ENCODE measurements at places on chromosomes 1 and 21. TPM values are rescaled to one million over a fixed set of nuclear protein-coding genes. Genes with fewer than 3 reads are reported as not detected.

DNA sequence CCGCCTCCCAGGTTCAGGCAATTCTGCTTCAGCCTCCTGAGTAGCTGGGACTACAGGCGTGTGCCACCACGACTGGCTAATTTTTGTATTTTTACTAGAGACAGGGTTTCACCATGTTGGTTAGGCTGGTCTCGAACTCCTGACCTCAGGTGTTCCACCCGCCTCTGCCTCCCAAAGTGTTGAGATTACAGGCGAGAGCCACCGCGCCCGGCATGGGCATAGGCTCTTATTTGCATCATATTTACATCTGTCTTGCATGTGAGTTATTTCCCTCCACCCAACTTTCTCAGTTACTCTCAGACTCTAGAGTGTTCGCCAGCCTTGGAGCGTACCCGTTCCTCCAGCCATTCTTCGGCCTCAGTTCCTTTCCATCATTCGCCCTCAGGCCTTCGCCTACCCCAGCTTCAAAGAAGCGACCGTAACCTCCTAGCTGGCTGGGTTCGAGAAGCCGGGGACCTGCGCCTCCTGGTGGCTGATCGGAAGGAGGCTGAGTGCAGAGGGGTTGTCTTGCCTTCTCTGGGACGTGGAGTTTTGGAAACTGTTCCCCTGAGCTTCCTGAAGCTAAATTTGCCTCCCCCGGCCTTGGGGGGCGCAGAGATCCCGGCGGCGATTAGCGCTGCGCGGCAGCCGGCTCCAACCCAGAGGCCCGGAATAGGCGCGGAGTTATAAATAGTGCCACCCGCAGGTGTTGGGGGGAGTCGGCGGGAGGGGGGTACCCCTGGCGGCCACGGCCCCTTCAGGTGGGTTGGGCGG is 3.6 kb upstream of the ZBTB7B start:
- peak; percentile 87 for DNase-seq

DNA sequence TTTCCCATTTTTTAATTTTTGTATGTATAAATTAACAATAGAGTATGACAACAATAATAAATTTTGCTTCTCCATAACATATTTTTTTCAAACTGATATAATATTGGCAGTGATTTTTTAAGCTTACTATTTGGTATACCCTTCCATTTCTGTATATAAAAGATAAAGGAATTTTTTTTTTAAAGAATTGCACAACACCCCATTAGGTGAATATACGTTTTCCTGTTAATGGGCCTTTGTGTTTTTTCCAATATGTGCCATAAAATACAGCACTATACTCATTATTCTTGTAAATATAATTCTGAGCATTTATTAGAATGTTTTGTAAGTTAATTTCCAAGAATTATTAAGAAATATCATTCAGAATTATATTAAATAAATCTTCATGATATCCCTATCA is 515.2 kb upstream of the RGS18 start:
- DNase-seq: no peak

- no peak for DNase-seq
These were observed 25.9 kb upstream of the RAP1A start for GRCh38 chr1:111593403-111594305.

- no peak for DNase-seq
These were observed 11.8 kb upstream of the SRM start for GRCh38 chr1:11071463-11072215.

DNA sequence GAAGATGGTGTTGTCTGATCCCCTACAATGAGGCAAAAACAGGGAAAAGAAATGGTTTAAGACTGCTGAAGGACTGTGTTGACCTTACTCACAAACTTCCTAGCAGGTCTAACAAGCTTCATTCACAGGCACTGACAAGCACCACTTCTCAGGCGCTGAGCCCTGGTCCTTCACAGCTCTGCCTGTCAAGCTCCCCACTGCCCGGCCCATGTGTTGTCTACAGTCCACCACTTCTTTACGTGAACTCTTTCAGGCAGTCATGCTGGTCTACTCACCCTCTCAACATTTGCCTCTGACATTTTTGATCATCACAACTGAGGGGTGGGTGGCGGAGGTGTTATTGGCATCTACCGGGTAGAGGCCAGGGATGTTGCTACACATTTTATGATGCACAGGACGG is 40.7 kb upstream of the MYBPHL start:
- no peak for DNase-seq

GRCh38 chr1:224510880-224511645 is 76.5 kb upstream of the WDR26 start:
- no peak for DNase-seq

GRCh38 chr21:23624281-23624680 is 1983.0 kb downstream of the MRPL39 start:
- DNase-seq: no peak

DNA sequence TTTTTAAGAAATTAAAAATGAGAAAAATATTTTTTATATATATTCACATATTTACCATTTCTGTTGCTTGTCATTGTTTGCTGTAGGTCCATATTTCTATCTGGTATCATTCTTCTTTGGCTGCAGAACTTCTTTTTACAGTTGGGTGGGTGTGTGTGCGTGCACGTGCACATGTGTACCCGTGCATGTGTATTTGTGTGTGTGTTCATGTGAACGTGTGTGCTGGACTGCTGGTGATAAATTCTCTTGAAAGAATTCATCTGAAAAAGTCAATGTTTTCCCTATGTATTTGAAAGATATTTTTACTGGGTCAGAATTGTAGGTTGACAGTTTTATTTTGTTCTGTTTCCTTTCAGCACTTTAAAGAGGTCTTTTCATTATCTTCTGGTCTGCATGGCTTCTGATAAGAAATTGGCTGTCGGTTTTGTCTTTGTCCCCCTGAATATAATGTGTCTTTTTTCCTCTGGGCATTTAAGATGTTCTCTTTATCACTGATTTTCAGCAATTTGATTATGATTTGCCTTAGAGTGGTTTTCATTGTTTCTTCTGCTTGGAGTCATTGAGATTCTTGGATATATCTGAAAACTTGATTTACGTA is 34.5 kb upstream of the DPH5 start:
- DNase-seq: no peak

- no peak for DNase-seq
These were observed 371.6 kb upstream of the RUNX1 start for GRCh38 chr21:35420656-35421055.

KIF26B gene
- total RNA-seq: not detected

OR2T2 gene
- total RNA-seq: not detected

FCAMR gene
- not detected for total RNA-seq

- no peak for DNase-seq
These were observed 52.7 kb downstream of the TGFB2 start for GRCh38 chr1:218397752-218398339.

- DNase-seq: no peak
These were observed 22.7 kb downstream of the WDTC1 start for GRCh38 chr1:27257155-27257554.

VWA1 gene
- total RNA-seq: 0.69 TPM

DNA sequence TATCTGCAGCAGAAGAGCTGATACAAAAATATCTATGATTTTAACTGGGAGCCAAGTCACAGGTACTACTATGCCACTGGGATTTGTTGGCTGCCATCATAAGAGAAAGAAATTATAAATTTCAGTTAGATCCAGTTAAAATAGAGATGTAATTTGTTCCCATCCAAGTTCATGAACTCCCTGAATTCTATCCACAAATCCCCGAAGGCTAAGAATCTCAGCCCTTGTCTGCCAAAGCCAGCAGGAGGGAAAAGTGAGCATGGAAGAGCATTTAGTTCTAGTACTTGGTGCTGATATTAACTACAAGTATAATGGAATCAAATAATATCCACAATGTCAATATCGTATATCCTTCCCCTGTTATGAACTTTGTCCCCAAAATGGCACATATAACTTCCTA is 801.1 kb upstream of the CXADR start:
- DNase-seq: no peak

- DNase-seq: no peak
These were observed 140.9 kb upstream of the HOOK1 start for GRCh38 chr1:59673573-59674450.

ORC1 gene
- 43.0 TPM for total RNA-seq

IFFO2 gene
- total RNA-seq: 40.4 TPM

DNA sequence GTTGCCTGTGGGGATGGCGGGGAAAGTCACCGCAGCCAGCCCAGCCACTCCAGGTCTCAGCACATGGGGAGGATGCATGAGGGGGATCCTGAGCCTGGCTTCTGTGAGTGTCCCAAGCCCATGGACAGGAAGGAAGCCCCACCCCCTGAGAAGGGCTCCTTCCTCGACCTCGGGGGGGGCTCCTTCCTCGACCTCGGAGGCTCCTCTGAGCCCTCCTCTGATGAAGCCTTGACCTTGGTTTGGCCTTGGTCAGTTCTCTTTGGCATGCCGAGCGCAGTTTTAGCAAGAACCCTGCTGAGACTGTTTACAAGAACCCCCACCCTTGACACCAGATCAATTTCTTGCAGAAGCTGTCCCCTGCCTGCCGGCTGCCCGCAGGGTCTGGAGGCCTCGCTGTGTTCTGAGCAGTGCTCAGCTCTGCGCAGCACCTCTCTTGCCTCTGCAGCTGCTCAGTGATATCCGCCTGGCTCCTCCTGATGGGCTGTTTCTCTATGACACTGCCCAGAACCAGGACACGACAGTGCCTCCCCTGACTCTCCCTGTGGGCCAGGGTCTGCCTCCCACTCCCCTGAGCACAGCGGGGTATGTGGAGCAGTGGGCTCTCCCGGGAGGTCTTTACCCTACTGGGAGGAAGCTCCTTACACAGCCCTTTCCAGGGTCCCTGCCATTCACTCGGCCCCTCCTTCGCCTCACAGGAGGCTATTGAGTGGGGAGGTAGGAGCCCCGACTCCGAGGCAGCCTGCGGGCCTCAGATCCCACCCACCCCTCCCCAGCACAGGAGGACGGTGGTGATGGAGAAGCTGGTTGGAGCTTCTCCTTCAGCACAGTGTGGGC is 15.4 kb downstream of the ACTRT2 start:
- no peak for DNase-seq

CCDC17 gene
- total RNA-seq: 1.1 TPM

SPRR3 gene
- total RNA-seq: not detected

TM2D1 gene
- total RNA-seq: 29.7 TPM

- DNase-seq: peak; percentile 64
These were observed 224.2 kb upstream of the JUN start for GRCh38 chr1:59007820-59008598.

DNA sequence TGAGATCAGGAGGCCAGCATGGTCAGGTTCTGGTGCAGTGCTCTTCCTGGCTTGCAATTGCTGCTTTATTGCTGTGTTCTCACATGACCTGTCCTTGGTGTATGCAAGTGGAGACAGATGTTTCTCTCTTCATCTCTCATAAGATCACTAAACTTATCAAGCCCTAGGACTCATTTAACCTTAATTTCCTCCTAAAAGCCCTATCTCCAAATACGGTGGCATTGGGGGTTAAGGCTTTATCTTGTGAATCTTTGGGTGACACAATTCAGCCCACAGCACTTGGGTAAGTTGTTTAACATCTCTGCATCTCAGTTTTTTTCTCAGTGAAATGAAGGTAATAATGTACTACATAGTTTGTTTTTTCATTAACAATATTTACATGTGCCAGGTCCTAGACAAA is 152.4 kb downstream of the RWDD3 start:
- no peak for DNase-seq

DNA sequence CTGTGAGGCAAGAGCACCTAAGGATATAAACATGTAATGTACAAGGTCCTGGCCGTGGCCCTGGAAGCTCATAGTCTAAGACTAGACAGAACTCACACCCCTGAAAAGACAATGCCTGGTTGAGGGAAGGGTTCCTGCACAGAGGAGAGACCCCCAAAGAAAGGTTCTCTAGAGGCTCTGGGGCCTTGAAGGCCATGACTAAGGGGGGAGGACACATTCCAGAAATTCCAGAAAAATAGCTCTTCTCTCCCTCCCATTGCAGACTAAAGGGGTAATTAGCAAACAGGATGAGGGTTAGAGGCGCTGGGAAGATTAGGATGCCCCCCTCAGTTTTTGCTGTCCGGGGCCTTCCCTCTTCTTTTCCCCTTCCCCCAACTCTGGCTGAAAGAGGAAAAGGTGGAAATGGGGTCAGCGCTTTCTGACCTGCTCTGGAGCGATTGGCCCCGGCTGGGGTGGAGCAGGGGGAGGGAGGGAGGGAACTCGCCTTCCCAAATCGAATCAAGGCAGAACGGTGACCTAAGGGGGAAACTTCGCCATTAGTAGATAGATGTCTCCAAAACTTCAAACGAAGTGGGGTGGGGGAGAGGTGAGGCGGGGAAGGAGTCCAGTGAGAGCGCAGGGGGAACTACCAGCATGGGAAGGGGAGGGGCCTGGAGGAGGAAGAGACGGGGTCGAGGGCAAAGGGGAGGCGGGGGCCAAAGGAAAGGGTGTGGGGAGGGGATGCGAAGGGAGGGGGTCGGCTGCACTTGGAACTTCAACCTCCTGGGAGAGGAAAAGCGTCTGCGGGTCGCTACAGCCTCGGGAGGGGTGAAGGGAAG is 11.8 kb downstream of the PAX7 start:
- DNase-seq: no peak

- no peak for DNase-seq
These were observed 75.7 kb upstream of the KIF26B start for GRCh38 chr1:245079021-245079609.

- DNase-seq: no peak
These were observed 54.8 kb downstream of the CASZ1 start for GRCh38 chr1:10741696-10742095.

- no peak for DNase-seq
These were observed 93.1 kb downstream of the TMEM53 start for GRCh38 chr1:44581205-44581604.

- DNase-seq: no peak
These were observed 87.4 kb downstream of the ADGRL4 start for GRCh38 chr1:78919150-78919549.

- no peak for DNase-seq
These were observed 78.7 kb downstream of the RGL1 start for GRCh38 chr1:183883623-183884022.

DNA sequence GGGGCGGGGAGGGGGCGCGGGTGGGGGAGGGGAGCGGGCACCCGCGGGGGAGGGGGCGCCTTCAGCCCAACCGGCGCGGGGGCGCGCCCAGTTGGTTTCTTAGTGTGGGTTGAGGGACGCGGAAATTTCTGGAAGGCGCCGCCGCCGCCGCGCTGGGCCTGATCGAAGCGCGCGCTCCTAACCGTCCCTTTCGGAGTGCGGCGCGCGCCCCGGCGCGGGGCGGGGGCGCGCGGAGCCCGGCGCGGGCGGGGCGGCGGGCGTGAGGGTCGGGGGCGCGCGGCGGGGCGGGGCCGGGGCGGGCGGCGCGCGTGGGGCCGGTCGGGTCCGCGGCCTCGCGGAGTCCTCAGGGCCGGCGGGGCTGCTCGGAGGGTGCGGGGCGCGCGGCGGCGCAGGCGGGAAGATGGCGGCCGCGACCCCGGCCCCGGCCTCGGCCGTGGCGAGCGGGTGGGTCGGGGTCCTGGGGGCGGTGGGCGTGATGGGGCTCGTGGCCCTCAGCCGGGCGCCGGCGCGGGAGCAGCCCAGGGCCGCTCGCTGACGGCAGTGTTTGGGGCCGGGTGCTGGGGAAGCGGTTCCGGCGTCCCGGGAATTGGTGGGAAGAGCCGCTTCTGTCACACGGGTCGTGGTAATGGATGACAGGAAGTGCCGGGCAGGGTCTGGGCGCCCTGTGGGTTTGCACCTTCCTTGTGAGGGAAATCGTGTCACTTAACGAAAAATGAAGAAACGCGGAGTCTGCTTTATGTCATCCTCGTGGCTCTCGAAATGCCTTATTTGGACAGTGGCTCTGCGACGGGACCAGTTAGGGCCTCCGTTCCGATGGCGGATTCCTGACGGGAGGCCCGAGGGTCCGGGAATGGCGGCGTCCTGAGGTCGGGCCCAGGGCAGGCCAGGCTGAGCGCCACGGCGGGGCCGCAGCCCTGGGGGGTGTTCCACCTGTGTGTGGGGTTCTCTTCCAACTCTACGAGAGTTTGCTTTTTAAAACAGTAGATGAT is 764 bp downstream of the PKNOX1 start:
- DNase-seq: peak; percentile 70

All from activated CD4-positive, alpha-beta memory T cell treated with anti-CD3 and anti-CD28 coated beads for 36 hours (primary cell).